Midbrain (tissue), 1 donor: ENCODE measurements at places on chromosomes 13 and 19.
A peak's percentile ranks its signal among the peaks of the same experiment; 100 is the strongest.

GRCh38 chr13:51552027-51552426 is 32.2 kb upstream of the WDFY2 start:
- DNase-seq, result no peak

GRCh38 chr19:2385053-2385721 is 25.1 kb downstream of the TMPRSS9 start:
- no peak for DNase-seq

DNA sequence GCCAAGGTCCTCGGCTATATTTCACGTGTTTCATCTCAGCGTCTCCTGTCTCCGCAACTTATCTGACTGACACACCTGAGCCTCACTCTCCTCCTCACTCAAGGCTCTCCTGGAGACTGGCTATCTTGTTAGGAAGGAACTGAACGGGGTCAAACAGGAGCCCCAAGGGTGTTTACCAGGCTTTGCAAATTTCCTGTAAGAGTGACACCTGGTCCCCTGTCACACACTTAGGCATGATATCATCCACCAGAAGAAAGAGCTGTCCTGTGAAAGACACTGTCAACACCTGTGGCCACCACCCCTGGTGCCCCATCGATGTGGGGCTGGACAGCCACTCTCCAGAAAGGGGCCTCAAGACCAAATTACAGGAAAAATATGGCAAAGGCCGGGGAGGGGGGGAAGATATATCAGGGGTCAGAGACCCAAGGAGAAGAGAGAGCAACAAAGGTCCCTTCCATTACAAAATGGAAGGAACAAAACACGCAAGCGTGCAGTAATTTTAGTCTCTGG is 2.9 kb downstream of the CD70 start:
- no peak for DNase-seq

DNA sequence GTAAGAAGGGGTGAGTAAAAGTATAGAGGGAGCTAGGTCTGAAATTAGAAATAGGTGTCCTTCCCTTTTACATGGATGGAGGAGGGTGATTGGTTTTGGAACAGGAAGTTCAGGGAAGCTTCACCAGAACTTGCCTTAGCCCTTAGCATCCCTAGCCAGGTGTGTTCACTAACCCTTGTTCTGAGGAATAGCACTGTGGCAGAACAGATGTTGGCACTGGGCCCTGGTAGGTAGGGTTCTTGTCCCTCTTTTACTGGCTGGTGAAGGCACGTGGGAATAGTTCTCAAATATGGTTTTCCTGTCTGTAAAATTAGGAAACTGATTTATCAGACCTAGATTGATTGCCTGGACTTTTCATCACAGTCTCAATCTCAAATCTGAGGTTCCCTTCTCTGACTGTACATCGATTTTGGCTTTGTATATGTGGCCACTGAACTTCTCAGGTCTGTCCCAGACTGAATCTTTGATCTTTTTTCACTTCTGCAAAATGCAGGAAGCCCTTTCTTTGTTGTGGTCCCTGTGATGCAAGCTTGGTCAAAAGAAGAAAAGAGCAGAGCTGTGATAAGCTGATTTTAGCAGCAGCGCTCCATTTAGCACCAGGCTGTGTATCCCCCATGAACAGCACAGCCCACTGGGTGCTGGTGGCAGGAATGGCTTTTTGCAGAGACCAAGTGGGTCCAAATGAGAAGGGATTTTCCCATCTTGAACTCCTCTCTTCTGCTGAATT is 86.2 kb upstream of the HTR2A start:
- DNase-seq, result peak; percentile 1
